Activated CD4-positive, alpha-beta T cell treated with anti-CD3 and anti-CD28 coated beads, Interleukin-2, amount 50 U/mL, for 48 hours (primary cell): ENCODE measurements at places on chromosomes 16 and 17.

DNA sequence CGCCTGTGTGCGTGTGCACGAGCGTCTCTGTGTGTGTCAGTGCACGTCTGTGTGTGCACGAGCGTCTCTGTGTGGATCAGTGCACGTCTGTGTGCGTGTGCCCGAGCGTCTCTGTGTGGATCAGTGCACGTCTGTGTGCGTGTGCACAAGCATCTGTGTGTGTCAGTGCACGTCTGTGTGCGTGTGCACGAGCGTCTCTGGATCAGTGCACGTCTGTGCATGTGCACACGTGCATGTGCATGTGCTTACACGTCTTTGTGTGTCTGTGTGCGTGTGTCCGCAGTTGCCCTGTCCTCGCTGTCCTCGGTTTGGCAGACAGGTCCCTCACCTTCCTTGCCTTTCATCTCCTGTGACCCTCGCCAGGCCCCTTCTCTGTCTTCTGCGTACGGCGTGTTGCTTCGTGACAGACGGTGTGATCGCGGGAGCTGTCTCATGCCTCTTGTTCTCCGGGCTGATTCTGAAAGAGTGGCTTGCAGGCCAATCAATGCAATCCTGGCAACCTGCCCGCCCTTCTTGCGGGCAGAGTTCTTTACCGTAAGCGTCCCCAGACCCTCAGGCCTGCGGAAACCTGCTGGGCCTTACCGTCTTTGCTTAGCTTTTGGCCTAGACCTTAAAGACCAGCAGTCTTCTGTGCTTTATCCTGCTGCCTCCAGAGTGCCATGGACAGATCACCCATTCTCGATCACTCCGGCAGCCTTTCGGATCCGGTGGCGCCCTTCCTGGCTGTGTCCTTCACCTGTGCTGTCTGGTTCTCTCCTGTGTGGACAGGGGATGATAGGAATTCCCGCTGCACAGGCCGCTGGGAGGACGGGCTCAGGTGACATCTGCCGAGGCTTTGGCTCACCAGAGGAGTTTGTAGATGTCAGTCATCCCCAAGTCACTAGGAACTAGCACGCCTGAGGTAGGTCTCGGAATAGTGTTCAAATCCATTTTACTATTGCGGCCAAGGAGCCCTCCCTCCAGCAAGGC, 18.5 kb downstream of the MLYCD start:
- no peak for DNase-seq

DNA sequence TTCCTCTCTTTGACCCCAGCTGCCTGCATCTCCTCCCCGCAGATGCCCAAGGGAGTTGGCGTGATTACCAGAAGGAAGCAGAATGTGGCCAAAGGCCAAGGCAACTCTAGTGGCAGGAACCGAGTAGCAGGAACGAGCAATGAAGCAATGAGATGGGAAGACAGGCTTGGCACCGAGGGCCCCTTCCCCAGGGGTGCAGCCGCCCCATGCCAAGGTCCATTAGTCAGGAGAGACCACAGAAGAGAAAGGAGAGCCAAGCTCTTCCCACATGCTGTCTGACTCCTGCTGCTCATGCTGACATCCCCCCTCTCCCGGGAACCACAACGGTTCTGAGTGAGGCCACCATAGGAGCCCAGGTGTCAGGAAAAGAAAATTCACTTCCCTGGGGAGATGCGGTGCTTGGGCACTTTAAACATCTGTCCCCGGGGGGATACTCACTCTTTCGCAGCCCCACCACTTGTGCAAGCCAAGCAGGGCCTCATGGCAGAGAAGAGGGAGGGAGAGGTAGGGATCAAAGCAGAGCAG, 67.4 kb downstream of the MYO18A start:
- DNase-seq = no peak

DNA sequence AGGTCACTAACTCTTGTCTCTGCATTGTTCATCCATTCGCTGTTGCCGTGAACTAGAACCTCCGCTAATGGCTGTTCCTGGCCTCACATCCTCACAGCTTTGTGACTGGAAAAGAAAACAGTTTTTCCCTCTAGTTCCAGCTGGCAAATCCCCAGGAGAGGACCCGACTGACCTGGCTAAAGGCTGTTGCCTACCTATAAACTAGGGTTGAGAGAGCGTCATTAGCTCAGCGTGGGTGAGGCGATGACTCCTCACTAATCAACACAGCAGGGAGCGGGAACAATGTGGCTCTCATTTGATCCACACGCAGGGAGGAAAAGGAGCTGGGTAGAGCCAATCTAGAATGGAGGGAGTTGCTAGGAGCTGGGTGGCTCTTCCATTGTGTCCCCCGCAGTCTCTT, 282.1 kb upstream of the IRX5 start:
- no peak for DNase-seq

DNA sequence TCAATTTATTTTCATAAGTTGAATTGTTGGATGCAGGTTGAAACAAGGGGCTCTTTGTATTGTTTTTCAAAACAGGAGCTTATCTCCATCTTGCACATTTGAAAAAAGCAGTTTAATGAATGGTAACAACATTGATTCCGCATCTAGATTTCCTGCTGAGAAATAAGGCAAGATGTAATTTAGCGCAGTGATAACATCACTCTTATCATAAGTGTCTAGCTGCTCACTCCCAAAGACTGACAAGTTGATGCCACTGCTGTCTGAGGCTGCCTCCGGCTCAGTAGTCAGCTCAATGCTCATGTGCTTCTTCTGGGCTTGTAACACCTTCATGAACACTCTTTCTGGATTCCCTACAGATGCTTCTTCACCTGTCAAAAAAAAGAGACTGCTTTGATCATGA, 92.4 kb downstream of the KPNA2 start:
- DNase-seq = no peak

DNA sequence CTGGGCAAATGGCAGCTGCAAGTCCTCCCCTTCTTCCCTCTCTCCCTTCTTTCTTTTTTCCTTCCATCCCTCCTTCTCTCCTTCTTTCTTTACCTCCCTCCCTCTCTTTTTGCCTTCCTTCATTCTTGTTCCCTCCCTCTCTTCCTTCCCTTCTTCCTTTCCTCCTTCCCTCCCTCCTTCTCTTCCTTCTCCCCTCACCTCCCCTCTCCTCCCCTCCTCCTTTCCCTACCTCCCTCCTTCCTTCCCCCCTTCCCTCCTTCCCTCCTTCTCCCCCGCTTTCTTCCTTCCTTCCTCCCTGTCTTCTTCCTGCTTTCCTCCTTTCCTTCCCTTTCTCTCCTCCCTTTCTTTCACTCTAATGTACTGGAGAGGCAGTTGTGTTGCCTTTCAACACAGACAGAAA, 110.8 kb upstream of the SALL1 start:
- DNase-seq = no peak

GRCh38 chr17:65515959-65516948, 45.2 kb downstream of the AXIN2 start:
- DNase-seq = no peak

DNA sequence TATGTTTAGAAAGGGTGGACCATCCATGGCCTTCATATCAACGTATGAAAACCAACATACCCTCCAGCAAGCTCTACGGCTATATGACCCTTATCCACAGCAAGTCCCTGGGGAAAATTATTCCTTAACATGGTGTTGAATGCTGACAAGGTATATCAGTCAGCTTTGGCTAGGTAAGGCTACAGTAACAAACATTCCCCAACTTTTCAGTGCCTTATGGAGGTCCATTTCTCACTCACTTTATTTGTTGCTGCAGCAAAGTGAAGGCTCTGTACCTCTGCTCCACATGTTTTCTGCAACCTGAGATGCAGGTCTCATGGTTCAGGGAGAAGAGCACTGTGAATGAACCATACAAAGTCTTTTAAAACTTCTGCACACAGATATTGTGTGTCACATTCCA, 83.8 kb upstream of the TOX3 start:
- no peak for DNase-seq

DNA sequence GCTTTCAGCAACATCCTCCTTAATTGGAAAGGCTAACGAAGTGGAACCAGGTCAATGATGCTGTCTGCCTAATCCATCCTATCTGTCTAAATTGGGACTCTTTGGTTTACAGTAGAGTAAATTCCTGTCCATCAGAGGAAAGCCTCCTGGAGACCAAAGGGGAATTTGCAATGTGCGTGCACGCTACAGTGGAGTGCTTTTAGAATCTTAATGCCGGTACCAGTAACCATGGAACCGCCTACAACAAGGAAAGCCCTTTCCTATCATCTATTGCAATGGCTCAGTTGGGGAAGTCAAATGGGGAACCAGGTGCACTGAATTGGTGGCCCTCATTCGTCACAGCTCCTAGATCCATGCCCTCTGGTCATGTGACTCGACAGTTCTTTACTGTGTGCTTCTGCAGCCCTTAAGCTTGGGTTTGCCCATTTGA, 110.1 kb downstream of the XYLT1 start:
- DNase-seq = no peak

- no peak for DNase-seq
These were observed 3.2 kb downstream of the FBXO31 start for GRCh38 chr16:87380403-87380802.

DNA sequence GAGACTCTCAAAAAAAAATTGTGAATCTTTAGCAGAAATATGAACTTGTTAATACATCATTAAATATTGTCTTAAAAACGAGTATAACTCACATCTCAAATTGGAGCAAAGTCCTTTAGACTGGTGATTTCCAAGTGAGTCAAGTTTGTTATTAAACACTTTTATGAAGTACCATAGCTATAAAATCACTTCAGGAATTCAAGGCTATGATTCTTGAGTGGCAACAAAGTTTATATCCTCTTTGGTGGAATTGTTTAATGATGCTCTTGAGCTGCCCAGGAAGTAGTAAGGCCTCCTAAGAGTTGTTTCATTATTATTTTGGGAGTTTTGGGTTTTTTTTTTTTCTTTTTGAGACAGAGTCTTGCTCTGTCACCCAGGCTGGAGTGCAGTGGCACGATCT, 16.7 kb upstream of the BLMH start:
- DNase-seq = no peak

GRCh38 chr17:45260204-45260783, 1.6 kb downstream of the SPATA32 start:
- no peak for DNase-seq

DNA sequence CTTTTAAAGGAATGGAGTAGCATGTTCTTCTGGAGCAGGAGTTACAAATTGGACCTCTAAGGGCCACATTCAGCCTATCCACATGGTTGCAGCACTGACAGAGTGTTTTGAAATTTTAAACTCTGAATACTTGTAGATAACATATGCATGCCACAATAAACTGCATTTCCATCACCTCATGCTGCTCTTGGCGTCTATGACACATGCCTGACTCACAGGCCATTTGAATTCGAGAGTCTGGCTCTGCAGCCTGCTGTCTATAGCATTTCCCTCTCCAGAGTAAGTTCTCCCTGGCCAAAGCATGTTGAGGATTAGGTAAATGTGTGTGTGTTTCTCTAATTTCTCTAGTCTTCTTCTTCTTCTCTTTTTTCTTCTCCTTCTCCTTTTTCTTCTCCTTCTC, 28.7 kb upstream of the MYOCD start:
- DNase-seq = no peak

- no peak for DNase-seq
These were observed 32.1 kb downstream of the ABR start for GRCh38 chr17:1147664-1148063.

DNA sequence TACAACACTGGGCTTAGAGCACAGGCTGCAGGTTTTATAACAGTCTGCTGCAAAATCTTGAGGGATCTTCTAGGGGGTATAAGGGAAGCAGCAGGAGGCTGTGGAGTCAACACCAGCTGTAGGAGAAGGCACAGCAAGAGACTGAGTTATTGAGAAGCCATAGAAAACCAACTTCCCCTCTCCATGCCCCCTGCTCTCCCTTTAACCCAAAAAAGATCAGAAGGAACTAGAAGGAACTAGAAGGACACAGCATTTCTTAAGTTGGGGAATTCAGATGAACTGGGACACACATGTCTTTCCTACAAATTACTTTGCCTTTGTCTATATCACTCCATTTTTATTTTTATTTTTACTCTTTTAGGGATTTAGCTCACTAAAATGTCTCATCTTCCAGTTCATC, 6.2 kb upstream of the CCL18 start:
- DNase-seq = no peak

DNA sequence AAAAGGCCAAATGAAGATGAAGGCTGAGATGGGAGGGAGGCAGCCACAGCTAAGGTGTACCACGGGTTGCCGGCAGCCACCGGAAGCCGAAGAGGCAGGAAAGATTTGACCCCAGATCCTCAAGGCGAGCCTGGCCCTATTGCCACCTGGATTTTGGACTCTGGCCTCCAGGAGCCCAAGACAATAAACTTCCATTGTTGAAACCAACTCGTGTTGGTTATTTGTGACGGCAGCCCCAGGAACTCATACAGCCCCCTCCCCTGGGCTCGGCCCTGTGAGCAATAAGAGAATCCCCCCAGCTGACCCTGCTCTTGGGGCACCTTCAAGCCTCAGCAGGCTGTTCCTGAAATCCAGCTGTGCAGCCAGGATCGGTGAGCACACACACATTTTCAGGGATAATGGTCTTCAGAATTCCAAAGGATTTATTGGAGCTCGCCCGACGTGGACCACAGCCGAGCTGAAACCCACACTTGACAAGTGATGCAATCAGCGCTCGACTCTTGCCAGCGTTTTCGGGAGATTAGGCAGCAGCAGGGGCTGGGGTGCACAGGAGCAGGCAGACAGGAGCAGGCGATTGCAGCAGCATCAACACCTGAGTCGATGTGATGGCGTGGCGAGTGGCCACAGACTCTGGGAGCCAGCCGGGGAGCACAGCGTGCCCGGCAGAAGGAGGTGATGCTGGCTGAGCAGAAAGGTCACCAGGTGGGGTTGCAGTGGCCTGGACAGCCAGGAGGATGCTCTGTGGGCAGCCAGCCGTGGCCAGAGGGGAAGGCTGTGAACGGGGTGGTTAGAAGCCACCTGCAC, 22.4 kb upstream of the CBX4 start:
- no peak for DNase-seq

- peak; percentile 82 for DNase-seq
These were observed 41.5 kb downstream of the LDHD start for GRCh38 chr16:75074920-75075687.

GRCh38 chr17:68737761-68738443, 136.7 kb upstream of the FAM20A start:
- no peak for DNase-seq

DNA sequence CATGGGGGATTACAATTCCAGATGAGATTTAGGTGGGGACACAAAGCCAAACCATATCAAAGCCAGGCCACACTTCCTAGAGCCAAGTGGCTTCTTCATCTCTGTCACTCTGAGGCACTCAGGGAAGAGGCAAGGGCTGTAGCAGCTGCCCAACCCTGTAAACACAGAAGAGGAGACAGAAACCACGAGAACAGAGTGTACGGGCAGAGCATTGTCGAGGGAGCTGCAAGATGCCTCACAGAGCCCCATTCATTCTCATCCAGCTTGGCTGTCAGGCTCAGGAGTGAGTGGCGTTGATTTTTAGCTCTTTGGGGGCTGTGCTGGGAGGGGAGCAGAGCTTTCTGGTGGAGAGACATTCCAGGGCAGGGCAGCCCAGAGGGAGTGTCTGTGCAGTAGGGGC, 117.2 kb upstream of the SALL1 start:
- no peak for DNase-seq
